ENCODE measurements at places on chromosomes 6 and 20.

GRCh38 chr6:122735582-122735981, 43.9 kb upstream of the FABP7 start:
- DNase-seq: no peak

GRCh38 chr20:45268531-45268930, 14.2 kb upstream of the SLPI start:
- no peak for DNase-seq

DNA sequence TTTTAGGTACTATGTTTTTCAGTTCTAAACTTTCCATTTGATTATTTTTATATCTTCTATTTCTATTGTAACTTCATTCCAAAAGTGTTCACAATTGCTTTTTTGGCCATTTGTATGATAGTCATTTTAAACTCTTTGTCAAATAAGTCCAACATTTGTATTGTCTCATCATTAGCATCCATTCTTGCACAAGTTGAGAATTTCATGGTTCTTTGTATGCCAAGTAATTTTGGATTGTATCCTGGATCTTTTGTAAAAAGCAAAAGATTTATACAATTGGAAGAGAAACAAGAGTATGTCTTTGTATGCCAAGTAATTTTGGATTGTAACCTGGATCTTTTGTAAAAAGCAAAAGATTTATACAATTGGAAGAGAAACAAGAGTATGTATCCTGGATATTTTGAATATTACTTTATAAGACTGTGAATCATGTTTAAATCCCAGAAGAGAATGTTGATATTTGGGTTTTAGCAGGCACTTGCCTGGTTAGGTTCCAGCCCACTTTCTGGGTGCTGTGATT, 36.9 kb upstream of the NT5E start:
- no peak for DNase-seq

DNA sequence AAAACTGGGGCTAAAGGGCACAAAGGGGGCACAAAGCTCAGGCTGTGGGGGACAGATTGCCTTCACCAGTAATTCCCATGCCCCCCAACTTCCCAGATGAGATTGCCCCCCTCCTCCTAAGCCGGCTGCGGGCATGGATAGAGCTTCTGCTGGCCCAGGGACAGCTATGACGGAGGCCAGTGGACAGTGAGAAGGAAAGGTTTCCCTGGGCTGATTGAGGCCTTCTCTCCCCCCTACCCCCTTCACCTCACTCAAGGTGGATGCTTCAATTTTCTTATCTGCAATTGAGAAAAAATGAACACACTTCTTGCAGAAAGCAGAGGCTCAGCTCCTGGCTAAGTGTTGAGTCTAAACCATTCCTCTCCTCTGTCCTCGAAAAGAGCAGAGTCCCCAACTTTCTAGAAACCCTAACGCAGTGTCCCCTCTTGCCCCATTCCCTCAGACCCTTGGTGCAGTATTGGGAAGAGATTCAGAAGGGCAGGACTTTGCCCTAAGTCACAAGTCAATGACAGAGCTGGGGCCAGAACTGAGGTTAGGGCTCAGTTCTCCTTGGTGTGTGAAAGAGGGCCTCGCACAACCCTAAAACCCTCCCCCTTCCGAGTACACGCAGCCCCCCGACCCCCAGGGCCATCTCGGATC, 808 bp downstream of the SDC4 start:
- DNase-seq: no peak

- no peak for DNase-seq
These were observed 30.6 kb downstream of the RBM24 start for GRCh38 chr6:17311595-17312311.

DNA sequence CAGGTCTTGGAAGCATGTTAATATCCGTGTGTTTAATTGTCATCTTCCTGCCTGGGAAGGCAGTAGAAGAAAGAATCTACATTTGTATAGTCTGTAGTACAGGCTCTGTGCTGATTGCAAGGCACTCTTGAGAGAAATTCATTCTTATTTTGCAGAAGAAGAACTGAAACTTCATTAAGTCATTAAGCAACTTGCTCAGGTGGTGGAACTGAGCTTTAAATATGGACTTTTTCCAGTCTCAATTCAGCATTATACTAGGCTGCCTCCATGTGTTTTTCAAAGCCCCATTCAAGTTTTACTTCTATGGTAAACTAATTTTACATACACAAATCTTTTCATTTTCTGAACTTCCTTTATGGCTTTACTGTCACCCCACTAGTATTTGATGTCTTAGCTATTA, 18.7 kb downstream of the ZNF451 start:
- no peak for DNase-seq

- no peak for DNase-seq
These were observed 288.0 kb downstream of the ADGB start for GRCh38 chr6:146886587-146887446.

DNA sequence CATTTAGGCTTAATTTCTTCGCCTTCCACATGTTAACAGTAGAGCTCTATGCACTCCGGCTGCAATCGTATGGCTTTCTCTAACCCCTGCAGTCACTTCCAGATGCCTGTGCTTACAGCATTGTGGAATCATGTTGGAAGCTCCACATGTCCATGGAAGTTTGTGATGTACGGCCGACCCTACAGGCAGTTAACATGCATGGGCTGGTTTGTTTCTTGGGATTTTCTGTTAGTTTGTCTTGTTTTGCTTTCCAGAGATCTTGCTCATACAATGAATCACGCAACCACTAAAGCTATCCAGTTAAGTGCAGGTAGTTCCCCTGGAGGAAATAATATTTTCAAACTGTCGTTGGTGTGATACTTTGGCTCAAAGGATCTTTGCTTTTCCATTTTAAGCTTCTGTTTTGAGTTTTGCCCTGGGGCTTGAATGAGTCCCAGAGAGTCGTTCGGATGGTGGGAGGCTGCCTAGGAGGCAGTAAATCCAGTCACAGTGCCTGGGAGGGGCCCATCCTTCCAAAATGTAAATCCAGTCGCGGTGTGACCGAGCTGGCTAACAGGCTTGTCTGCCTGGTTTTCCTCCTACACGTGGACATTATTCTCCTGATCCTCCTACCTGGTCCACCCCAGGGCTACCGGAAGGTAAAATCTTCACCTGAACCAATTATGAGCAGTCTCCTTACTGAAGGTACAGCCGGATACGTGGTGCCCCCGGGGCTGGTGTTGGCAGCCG, 225.9 kb downstream of the SMOC2 start:
- DNase-seq: no peak

GRCh38 chr20:39248171-39248861, 286.2 kb downstream of the DHX35 start:
- no peak for DNase-seq

DNA sequence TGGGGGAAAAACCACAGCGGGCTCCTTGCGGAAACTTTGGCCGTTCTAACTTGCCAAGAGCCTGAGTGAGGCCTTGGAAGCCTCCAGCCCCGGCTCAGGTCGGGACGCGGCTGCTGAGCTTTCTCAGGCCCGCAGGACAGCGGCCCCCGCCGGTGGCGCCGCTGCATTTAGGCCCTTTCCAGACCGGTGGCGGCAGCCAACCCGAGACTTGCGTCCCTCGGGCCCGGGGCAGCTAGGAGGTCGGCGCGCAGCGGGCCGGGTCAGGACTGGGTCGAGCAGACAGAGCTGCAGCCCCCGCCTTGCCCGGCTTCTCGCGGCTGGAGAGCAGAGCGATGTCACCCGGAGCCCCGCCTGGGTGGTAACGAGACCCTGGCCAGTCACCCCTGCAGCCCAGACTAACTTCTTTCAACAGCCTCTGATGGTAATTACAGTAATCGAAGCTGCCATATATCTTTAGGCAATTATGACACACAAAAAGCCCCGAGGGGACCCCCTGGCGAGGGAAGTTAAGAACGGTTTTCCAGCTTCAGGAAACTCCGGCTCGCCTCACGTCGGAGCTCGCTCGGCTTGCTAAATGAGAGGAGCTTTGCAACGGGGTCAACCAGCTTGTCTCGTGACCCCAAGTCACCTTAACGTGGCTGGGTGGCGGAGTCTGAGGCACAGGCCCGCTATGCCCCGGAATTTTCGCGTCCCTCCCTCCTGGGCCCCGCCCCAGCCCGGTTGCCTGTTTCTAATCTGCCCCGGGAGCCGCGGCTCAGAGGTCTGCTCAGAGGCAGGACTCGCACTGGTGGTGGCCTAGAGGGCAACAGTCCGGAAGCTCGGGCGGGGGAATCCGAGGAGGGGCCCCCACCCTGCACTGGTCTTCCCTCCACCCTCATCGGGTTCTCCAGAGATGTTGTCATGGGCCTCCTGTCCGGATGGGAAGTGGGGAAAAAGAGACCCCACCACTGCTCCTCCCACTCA, 3.0 kb downstream of the NR2E1 start:
- peak; percentile 35 for DNase-seq

GRCh38 chr6:169454204-169454871, 200.7 kb upstream of the THBS2 start:
- no peak for DNase-seq

DNA sequence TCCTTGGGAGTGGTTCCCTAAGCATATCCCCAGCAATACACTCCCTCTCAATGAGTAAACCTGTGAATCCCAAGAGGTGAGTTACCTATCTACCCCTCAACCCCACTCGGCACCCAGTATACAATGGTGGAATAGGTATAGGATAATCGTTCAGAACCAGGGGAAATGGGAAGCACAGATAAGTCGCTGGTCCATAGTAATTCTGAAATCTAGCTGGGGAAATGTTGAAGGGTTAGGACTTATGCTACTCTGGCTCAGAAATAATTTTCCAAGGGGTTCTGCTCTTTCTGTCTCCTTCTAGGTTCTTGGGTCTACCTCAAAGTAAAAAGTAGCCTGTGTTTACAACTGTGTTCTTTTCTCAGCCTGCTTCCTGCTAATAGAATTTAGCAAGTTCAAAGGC, 62.3 kb upstream of the NNAT start:
- DNase-seq: no peak

- no peak for DNase-seq
These were observed 79.9 kb upstream of the CD83 start for GRCh38 chr6:14037402-14038277.

- no peak for DNase-seq
These were observed 87.3 kb upstream of the AKIRIN2 start for GRCh38 chr6:87789198-87789899.

- no peak for DNase-seq
These were observed 184.4 kb upstream of the FBXL4 start for GRCh38 chr6:99132026-99132635.

GRCh38 chr6:55827818-55828522, 47.4 kb downstream of the BMP5 start:
- DNase-seq: no peak

- DNase-seq: no peak
These were observed 6.2 kb downstream of the NOL4L start for GRCh38 chr20:32578840-32579390.

DNA sequence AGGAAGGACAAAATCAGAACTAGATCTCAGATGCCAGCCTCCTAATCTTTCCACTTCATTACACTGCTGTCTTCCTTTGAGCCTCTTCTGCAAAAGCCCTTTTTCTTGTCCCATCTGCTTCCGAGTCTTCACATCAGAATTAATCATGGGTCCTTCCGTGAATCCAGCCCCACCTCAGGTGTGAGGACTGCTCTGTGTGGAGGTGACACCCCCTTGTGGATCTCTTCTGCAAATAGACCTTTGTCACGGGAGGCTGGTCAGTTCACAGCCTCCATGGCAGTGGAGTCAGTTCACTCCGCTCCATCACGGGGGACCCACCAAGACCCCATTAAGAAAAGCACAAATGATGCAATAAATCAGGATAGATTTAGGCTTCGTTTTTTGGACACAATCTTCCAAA, 171.1 kb downstream of the ADAT2 start:
- DNase-seq: peak; percentile 28

DNA sequence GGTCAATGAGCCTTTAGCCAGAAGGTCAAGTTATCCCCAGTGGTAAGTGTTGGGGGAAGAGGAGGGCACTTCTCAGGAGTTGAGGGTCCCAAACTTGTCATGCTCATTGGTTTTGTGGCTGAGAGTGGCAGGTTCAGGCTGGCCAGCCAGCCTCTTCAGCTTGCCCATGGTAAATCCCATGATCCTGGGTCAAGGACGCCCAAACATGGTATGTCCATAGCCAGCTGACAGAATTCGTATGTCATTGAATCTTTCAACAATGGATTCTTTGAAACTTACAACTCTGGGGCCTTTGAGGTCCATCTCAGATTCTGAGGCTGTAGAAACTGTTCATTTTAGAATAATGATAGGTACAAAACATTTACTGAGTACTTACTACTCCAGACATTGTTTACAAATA, 36.1 kb upstream of the RSPO4 start:
- DNase-seq: no peak

- DNase-seq: peak; percentile 41
These were observed 84.9 kb downstream of the TIAM2 start for GRCh38 chr6:155079985-155080452.

DNA sequence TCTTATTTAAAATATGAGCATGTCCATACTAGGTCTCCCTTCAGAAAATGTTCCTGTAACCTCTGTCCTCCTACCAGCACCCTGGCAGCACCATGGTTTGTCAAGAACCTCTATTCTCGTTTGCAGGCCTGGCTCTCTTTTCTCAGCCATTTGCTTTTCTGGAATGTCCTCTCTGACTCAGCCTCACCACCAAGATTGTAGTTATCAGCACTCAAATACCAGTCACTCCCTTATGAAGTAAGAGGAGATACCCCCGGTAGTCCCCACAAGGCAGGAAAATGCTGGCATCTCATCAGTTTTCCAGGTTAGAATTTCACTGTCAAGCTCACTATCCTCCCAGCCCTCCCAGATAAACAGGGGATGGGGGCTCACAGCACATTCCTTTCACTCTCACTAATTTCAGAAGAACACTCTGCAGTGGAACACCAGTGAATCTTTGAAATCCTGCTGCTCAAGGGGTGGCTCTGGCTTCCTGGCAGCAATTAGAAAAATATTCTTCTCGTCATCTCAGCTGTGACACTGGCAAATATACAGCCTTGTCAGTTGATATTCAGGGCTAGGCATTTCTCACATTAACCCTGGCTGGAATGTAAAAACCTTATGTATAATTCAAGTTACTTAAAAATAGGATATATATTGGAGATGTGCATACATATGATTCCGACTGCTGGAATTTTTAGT, 129.2 kb downstream of the TBX18 start:
- DNase-seq: no peak

- no peak for DNase-seq
These were observed 41.0 kb downstream of the PSMB9 start for GRCh38 chr6:32895006-32895345.

- DNase-seq: no peak
These were observed 294.3 kb upstream of the BMP2 start for GRCh38 chr20:6473197-6473596.

DNA sequence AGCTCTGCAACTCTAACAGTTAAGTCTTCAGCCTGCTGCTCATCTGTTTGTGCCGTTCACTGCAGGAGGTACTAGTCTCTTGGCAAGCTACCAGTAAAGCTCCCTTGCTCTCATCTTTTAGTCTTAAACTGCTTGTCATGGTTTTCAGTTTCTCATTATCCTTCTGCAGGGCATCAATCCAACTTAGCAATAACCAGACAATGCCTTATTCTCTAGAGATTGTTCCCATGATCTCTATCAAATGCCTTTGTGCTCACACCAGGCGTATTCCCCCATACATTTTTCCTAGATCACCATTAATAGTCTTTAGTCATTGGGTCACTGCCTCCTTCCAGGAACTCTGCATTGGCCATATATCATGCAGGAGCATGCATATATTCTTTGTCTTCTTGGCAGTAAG, 171.3 kb downstream of the GRM1 start:
- no peak for DNase-seq

- no peak for DNase-seq
These were observed 84.5 kb downstream of the SESN1 start for GRCh38 chr6:109009962-109010704.

Data from activated CD8-positive, alpha-beta T cell treated with anti-CD3 and anti-CD28 coated beads for 36 hours (primary cell).